ENCODE measurements at places on chromosomes 7 and 10. TPM values are rescaled to one million over a fixed set of nuclear protein-coding genes. Genes with fewer than 3 reads are reported as not detected.

MIOS gene
- total RNA-seq: 24.3 TPM

OR9A2 gene
- not detected for total RNA-seq

NPSR1 gene
- total RNA-seq: not detected

BLVRA gene
- total RNA-seq: 11.2 TPM

BLNK gene
- 2.4 TPM for total RNA-seq

CLEC5A gene
- not detected for total RNA-seq

CHRM2 gene
- not detected for total RNA-seq

SFXN4 gene
- total RNA-seq: 12.5 TPM

CCDC172 gene
- total RNA-seq: not detected

PDK4 gene
- total RNA-seq: 3.6 TPM

TMEM176A gene
- total RNA-seq: 4.4 TPM

AKR1C8 gene
- 3.1 TPM for total RNA-seq

GRCh38 chr10:127148066-127148932 is 48.1 kb downstream of the INSYN2A start:
- no peak for DNase-seq

DNA sequence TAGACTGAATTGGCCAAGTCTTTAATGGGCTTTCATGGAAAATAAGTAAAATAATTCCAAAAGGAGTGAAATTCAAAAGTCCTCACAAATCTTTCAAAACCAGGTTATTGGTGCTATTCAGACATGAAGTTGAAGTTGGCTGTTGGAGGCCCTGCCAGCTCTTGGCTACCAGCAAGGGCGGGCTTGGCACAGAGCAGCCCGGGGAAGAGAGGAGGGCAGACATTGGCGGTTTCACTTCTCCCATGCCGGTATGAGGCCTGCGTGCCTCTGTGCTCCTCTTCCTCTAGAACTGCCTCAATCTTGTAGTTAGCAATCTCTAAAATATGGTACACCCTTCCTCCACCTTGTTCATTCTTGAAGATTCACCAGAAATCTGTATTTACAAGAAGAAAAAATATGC is 16.4 kb upstream of the NPS start:
- DNase-seq: no peak

DNA sequence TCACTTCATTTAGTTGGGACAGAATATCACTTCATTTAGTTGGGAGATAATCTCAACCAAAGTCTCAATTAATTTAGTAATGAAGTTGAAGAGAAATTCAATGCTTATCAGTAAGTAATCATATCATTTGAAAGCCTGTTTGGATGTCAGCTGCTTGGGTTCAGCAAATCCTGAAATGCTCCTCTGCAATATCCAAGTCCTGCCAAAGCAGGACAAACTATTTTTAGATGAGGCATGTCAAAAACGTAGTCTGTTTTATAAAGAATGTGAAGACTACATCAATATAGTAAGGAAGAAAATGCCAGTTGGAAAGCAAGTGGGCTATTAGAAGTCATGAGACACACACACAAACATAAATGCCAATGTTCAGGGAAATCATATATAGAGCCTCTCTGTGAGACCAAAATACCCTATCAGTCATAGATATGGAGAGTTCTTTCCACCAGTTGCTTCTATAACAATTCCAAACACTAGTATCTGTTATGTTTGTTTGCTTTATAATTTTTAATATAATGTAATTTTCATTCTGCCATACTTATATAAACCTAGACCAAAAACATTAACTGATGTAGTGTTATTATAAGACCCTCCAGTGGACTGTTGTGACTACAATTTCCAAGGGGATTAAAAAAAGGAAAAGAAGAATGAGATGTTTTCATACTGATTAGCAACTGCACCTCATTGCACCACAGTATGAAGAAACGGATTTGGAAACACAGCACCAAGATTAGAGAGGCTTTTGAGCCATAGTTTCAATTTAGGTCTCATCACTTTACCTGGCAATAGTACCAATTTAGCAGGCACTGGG is 160.7 kb downstream of the LRRTM3 start:
- DNase-seq: no peak

GRCh38 chr10:3173171-3173878 is 743 bp upstream of the PITRM1 start:
- DNase-seq: no peak

DNA sequence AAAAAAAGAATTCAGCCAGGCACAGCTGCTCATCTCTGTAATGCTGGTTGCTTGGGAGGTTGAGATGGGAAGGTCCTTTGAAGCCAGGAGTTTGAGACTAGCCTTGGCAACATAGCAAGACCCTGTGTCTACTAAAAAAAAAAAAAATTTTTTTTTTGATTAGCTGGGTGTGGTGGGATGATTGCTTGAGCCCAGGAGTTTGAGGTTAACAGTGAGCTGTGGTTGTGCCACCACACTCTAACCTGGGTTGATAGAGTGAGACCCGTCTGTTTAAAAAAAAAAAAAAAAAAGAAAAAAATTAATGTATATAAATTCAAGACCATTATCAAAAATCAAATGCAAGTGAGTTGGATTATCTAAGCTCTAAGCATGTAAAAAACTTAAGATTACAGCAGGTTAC is 5.7 kb downstream of the WAC start:
- DNase-seq: no peak

DNA sequence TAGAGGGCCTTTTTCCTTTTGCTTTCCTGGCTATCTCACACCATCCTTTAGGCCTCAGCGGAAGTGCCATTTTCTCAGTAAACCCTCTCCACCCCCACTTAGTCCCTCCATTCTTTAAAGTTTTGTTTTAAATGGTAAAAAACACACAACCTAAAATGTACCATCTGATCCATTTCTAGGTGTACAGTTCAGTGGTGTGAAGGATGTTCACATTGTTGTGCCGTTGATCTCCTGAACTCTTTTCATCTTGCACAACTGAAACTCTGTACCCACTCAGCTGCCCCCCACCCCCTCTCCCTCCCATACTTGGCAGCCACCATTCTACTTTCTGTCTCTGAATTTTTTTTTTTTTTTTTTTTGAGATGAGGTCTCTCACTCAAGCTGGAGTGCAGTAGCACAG is 52.2 kb downstream of the SNX10 start:
- no peak for DNase-seq

DNA sequence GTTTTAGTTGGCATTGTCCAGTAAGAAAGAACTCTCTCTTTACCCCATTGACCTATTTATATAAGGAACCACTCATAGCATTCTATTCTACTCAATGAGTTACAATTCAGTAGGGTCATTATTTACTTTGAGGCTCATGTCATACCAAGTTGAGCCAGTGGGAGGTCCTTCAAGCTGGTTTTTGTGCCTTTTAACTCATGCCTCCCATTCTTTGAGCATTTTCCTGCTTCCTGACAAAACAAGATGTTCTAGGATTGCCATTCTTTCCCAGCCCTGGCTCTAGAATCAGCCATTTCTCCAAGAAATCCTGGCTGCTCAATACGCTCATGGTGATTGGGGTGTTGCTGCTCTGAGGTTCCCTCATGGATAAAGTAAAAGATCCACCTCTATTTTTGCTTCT is 250.1 kb downstream of the ABCA13 start:
- DNase-seq: no peak

GRCh38 chr7:113282875-113283274 is 164.5 kb upstream of the SMIM30 start:
- DNase-seq: no peak

DNA sequence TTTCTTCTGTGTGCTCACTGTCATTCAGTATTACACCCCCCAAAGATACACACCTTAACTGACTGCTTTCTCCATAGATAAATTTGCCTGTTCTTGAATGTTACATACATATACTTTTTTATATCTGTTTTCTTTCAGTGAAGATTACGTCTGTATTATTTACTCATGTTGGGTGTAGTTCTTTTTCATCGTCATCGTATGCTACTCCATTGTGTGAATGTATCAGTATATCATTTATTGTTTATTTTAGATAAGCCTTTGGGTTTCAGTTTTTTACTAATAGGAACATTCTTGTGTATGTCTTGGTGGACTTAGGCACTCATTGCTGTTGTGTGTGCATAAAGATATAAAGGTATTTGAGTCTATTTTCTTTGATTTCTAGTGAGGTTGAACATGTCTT is 64.4 kb downstream of the SEPTIN7 start:
- DNase-seq: no peak

DNA sequence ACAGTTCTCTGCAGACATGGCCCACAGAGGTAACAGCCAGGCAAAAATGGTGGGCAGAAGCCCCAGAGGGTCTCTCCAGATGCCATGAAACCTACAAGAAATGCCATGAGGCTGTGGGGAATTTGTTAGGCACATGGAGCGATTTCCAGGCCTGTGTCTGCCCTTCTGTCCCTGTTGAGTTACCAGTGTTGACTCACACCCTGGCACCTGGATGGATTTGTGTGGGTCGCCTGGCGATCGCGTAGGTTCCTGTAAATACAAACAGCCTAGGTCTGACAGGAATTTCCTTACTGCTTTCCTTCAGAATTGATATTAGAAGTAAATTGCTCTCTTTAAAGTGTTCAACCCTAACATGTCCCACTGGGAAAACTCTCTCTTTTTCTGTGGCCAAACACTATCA is 164.9 kb upstream of the EEPD1 start:
- DNase-seq: no peak

GRCh38 chr10:42790835-42791234 is 8.2 kb downstream of the BMS1 start:
- no peak for DNase-seq

DNA sequence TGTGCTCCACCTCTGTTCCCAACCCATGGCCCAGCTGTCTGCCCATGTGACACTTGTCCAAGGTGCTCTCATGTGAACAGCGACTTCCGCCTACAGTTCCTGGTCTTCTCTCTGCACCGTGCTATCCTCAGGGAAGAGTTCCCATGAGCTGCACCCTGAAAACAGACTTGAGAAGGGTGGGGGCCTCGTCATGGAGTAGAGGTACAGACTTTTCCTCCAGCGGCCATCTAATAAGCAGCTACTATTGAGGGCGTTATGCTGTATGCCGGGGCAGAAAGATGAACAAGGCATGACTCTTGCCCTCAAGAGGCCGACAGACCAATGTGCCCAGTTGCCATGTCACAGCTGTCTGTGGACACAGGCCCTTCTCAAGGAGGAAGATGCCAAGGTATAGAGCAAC is 25.4 kb upstream of the LYZL1 start:
- DNase-seq: no peak

- no peak for DNase-seq
Observed at GRCh38 chr10:89458784-89459183, 44.4 kb downstream of the IFIT5 start.

DNA sequence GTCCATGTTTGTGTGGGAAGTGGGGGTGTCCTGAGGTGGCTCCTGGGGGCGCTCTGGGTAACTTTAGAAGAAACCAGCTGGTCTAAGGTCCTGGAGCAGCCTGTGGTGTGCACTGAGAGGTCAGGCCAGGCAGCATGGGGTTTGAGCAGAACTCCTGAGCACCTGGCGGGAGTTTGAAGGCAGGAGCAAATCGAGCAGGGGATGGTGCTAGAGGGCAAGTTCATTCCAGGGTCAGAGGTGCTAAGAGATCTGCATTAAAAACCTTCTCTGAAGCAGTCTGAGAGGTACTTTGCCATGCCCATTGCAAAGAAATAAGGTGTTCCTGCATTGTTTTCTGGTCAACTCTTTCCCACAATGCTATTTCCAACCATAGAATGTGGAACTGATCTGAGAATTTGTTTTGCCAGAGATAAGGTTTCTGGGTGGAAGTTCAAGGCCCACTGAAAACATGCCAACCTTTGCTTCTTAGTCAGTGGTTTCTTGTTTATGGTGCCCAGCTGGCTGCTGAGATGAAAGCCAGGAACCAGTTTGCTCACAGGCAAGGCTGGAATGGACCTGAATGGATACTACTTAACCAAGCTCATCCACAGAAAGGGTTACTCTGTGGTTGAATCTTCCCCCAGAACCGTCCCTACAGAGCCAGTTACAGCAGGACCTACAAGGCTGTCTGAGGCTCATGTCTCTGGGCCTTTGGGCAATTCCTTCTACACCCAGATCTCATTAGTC is 136.3 kb upstream of the TMEM72 start:
- no peak for DNase-seq

GRCh38 chr10:52359441-52359840 is 45.4 kb downstream of the DKK1 start:
- DNase-seq: no peak

GRCh38 chr10:12916587-12916986 is 84.9 kb downstream of the CCDC3 start:
- no peak for DNase-seq

- no peak for DNase-seq
Observed at GRCh38 chr10:4984971-4985594, 18.6 kb downstream of the AKR1C2 start.

DNA sequence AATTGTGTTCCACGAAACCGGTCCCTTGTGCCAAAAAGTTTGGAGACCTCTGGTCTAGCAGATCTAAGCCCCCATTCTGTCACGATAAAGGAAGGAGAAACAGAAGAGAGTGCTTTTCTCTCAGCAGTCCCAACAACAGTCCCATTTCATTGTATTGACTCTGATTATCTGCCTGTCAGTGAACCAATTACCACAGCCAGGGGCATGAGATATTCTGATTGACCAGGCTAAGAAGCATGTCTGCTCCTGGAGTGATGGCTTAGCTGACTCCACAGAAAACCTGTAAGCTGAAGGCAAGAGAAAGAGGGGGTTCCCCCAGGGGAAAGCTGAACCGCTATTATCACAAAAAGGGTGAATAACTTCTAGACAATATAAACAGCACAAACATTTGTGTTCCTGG is 765.4 kb downstream of the SORCS1 start:
- no peak for DNase-seq

GRCh38 chr7:136424058-136424457 is 444.4 kb upstream of the CHRM2 start:
- DNase-seq: no peak

DNA sequence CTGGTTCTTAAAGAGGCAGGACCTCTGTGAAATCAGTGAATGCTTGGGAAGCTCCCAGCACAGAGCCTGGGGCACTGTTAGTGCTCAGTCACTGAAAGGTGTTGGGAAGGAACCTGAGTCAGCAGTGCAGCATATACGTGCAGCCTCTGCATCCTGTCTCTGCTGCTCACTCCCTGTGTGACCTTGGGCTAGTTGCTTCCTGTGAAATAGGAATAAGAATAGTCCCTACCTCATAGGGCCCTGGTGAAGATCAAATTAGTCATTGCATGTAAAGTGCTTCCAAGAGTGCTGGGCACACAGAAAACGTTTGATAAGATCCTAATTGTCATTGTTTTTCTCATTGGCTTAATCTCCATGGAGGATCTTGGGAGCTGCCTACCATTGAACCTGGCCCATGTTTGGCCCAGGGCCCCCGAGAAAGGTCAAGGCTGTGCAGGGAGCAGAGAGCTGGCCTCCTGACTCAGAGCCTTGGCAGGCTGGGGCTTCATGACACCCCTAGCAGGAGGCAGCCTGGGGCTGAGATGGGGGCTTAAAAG is 73.3 kb upstream of the COL13A1 start:
- no peak for DNase-seq

GRCh38 chr10:51530541-51530940 is 168.9 kb downstream of the CSTF2T start:
- no peak for DNase-seq

GRCh38 chr7:47183862-47184590 is 397.9 kb downstream of the TNS3 start:
- DNase-seq: no peak

GRCh38 chr7:139825666-139826290 is 3.3 kb upstream of the TBXAS1 start:
- DNase-seq: no peak

GRCh38 chr7:45708046-45708950 is 134.1 kb downstream of the ADCY1 start:
- no peak for DNase-seq

Data from naive thymus-derived CD4-positive, alpha-beta T cell (primary cell).